GM19239 (cell line): ENCODE measurements at places on chromosomes 4 and X.

DNA sequence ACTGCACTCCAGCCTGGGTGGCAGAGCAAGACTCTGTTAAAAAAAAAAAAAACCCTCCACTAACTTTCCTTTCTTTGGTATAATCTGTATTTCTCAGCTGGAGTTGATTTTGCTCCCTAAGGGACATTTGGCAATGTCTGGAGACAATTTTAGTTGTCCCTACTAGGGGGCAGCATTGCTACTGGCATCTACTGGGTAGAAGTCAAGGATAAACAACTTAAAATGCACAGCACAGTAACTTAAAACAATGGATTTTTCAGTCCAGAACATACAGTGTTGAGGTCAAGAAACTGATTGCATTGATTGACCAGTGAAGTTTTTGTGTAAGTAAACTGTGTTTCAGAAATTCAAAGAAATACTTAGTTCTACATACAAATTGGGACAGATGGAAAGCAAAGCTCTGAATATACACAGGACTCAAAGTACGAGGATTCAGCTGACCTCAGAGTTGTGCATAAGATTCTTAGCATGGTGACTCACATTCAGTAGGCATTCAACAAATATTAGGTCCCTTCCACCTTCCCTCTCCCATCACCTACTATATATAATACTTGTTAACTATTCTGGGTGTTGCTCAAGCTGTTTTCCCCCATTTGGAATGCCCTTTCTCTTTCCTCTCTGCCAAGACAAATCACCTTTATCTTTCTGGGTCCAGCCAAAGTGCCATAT, 8.8 kb downstream of the DDX53 start:
- DNase-seq = no peak

- no peak for DNase-seq
Observed at GRCh38 chr4:52408471-52408870, 250.6 kb downstream of the USP46 start.

- DNase-seq = peak; percentile 12
Observed at GRCh38 chr4:9765091-9765490, 16.3 kb upstream of the DRD5 start.

- no peak for DNase-seq
Observed at GRCh38 chr4:66372706-66373105, 702.4 kb upstream of the EPHA5 start.

GRCh38 chrX:446245-446644, 59.5 kb upstream of the PPP2R3B start:
- DNase-seq = no peak

DNA sequence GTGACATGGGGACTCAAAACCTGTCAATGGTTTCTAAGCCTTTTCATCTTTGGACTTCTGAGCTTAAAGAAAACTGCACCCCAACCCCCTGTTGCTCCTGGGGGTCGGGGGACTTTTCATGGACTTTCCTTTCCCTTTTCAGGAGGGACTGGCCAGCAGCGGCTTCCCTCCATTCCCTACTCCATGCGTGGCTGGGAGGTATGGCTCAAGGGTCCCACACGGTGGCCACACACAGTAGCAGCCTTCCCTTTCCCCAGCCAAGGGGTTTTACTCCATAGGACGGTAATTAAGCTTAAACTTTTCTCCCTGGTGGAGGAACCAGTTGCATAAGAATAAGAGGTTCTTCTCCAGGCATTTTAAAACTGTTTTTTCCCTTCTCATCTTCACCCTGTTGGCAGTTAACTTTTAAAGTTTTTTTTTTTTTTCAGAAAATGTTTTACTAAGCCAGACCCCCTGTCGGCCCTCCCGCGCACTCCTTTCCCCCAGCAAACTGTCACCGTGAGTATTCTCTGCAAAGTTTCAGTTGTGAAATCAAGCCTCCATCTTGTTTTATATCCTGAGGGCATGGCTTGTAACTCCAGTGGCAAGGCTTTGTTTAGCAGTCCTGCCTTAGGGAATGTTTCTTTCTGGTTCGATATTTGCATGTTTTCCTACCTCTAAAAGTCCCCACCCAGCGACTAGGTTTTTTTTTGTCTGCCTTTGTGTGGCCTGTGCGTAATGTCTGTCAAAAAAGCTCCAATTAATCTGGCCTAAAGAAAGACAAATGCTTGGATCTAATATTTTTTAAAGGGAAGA, 325.7 kb downstream of the TLL1 start:
- no peak for DNase-seq

- DNase-seq = no peak
Observed at GRCh38 chrX:125507119-125507518, 187.4 kb downstream of the TEX13C start.
